HT1080 (cell line): ENCODE measurements at places on chromosomes 7 and 10.

- no peak for DNase-seq
Observed at GRCh38 chr10:63583397-63583796, 62.2 kb downstream of the REEP3 start.

DNA sequence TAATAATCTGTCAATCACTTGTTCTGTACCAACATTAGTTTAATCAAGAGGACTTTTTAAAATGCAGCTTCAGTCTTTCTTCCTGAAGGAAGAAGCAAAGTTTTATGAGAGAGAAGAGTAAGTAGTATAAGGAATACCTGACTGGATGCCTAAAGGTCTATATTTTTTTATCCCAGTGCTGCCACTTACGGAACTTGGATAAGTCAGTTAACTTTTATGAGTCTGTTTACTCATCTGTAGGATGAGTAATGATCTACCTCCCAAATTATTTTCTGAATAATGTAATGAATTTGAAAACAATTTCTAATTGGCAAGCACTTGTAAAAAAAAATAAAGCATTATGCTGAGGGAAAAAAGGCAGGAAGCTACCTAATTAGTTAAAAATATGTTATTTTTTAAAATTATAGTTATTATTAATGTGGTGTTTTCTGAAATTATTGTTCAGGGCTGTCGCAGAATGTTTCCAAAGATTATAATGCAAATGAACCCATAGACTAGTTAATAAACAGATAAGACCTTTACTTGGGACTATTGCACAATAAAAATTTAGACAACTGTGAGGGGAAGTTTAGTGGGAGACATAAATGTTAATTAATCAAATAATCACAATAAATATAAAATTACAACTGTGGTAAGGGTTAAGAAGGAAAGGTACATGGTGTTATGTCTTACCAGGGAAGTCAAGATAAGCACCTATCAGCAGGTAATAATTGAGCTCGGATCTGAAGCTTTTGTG is 24.6 kb downstream of the SLK start:
- no peak for DNase-seq

DNA sequence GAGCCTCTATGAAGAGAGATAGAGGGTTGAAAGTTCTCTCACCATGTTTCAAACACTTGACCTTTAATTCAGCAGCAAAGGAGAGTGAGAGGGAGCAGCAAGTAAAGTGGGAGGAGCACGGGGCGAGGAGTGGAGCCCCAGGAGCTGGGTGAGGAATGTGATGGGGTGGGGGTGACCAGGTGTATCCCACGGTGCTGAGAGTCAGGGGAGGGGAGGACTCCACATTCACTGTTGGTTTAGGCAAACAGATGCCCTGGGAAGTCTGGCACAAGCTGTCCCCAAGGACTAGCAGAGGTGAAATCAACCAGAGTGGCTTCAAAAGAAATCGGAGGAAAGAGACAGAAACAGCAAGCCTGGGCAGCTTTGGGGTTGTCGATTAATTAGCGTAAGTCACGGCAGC is 101.8 kb upstream of the PITRM1 start:
- DNase-seq: no peak

DNA sequence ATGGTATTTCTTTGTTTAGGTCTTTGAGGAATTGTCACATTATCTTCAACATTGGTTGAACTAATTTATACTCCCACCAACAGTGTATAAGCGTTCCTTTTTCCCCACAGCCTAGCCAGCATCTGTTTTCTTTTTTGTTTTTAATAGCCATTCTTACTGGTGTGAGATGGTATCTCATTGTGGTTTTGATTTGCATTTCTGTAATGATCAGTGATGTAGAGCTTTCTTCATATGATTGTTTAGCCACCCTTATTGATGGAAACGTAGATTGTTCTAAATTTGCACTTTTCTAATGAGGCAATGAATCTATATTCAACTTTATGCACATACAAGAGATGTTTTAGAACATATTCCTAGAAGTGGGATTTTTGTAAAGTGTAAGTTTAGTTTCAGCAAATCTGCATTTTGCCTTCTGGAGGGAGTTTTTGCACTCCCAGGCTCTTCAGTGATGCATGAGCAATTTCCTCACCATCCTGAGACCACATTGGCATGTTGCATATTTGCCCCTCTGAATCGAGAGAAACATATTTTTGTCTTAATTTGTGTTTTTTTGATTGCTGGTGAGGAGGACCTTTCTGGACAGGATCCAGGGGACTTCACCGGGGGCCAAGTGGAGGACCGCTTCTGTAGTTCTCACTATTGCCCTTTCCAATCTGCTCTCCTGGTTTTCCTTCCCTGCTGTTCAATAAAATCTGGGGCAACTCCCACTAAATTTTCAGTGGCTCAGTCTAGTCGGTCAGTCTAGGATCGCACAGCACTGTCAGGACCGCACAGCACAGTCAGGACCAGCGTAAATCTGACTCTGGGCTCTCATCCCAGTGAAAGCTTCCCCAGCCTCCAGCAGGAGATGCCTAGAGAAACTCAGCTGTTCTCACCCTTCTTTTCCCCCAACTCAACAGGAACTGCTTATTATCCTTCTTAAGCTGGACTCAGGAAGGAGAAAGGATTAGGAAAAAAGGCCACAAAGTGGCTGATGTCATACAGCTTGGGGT is 157.0 kb downstream of the PTPN20 start:
- DNase-seq: no peak

GRCh38 chr10:102753718-102754117 is 10.0 kb downstream of the WBP1L start:
- DNase-seq: no peak

DNA sequence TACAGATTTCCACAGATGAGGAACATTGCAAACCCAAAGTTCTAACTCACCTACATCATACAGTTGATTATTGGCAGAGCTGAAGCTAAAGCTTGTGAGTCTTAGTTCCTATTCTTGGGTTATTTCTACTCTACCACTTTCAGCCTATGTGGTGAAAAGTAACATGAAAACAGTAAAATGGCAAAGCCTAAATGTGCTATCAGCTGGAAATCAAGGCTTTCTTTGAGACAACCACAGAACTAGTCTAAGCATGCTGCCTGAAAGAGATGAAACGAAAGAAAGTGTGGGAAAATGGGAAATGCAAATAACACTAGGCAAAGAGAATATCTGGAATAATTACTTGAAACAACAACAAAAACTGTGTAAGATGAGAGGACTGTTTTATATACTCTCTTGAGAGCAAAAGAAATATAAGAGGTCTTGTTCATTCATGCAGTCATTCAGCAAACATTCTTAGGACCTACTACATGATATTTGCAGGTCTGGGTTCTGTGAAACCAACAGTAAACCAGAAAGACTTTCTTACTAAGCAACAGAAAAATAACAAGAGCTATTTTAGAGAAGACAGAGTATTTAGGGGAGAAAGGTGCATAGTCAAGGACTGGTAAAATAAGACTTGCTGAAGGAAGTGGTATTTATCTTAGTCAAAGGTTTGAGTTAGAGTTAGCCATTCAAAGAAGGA is 437.1 kb downstream of the HTR7 start:
- DNase-seq: no peak

DNA sequence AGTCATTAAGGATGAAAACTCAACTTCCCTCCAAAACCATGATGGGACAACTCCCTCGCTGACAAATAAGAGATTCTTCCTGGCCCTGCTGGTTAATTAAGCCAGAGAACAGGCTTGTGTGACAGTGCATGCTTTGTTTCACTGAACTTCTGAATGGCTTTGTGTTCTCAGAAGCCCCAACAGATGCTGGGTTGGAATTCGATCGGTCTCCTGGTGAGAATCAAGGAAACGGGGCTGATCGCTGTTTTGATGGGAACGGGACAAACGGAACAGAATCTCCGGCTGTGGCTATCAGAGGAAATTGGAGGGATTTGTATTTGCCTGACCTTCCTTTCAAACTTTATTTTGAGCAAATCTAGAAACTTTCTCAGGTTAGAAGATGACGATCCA is 145.0 kb downstream of the RNF216 start:
- no peak for DNase-seq

GRCh38 chr7:1752771-1753563 is 82.9 kb downstream of the ELFN1 start:
- DNase-seq: no peak

DNA sequence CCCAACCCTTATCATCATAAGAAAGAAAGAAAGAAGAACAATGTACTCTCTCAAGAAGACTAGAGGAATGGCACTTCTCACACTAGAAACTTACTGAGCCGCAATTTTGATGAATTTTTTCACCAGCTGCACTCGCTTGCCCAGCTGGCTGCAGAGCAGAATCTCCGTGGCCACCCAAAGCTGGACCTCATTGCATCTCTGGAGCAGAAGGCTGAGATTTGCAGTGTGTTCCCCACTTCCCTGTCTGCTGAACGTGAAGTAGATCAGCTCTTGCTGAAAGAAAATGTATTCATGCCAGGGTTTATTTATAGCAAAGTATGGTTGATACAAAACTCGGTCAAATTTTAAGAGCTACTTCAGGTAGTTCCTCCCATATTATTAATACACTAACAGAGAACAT is 199.3 kb upstream of the CDCA7L start:
- no peak for DNase-seq
